ENCODE measurements at places on chromosomes 5 and 9.

- H3K27me3 ChIP-seq, result peaks cover 15% of the 10 kb centered on the region
- no peak overlapping the region for H3K27ac ChIP-seq
- H3K36me3 ChIP-seq, result no peaks in the 10 kb centered on the region
- H3K4me3 ChIP-seq, result no peak overlapping the region
- no peak for DNase-seq
These were observed 43.8 kb downstream of the TRIP13 start for GRCh38 chr5:936149-937144.

DNA sequence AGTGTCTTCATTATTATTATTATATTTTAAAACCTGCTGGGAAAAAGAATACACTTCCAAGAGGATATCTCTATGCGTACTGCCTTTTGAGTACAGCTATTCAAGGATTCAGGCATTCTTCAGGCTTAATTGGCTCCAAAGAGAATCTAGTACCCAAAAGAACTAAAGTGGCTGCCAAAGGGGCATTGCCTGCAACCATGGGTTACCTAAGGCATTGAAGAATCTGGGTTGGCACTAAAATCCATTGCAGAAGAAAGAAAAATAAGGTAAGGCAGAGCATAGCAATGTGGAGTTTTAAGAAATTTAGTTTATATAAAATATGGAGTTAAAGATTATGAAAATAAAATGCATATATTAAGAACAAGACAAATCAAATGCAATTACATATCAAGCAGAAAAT lies 223.5 kb downstream of the TMEM161B start:
- no peak overlapping the region for H3K4me3 ChIP-seq
- DNase-seq, result no peak
- no peaks in the 10 kb centered on the region for H3K4me1 ChIP-seq
- no peaks in the 10 kb centered on the region for H3K36me3 ChIP-seq
- peaks cover 3% of the 10 kb centered on the region for H3K27me3 ChIP-seq

DNA sequence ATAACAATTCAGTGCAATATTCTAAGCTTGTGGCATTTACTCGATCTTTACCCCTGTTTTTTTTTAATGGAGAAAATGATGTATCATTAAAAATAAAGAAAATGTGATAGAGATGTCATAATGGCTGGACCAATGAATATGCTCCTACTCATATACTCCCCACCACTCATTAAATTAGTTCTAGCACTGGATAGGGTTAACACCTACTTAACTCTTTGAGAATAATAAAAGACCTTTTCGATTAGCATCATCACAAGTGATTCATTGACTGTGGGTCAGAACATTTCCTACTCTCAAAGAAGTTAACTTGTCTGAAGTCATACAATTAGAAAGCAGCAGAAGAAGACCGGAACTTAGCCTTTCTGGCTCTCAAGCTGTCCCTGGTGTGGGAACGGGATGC lies 31.6 kb upstream of the RANBP6 start:
- no peak for DNase-seq
- no peak overlapping the region for H3K27ac ChIP-seq
- no peak overlapping the region for H3K4me3 ChIP-seq
- no peaks in the 10 kb centered on the region for H3K36me3 ChIP-seq
- peaks cover 7% of the 10 kb centered on the region for H3K4me1 ChIP-seq

GRCh38 chr5:83955916-83956315 lies 235.3 kb upstream of the HAPLN1 start:
- H3K27ac ChIP-seq, result no peak overlapping the region
- no peak overlapping the region for H3K4me3 ChIP-seq
- no peaks in the 10 kb centered on the region for H3K36me3 ChIP-seq

GRCh38 chr5:168295574-168296201 lies 4.2 kb downstream of the WWC1 start:
- no peak for DNase-seq
- no peaks in the 10 kb centered on the region for H3K4me1 ChIP-seq
- H3K36me3 ChIP-seq, result no peaks in the 10 kb centered on the region
- no peak overlapping the region for H3K27ac ChIP-seq
- no peak overlapping the region for H3K4me3 ChIP-seq

DNA sequence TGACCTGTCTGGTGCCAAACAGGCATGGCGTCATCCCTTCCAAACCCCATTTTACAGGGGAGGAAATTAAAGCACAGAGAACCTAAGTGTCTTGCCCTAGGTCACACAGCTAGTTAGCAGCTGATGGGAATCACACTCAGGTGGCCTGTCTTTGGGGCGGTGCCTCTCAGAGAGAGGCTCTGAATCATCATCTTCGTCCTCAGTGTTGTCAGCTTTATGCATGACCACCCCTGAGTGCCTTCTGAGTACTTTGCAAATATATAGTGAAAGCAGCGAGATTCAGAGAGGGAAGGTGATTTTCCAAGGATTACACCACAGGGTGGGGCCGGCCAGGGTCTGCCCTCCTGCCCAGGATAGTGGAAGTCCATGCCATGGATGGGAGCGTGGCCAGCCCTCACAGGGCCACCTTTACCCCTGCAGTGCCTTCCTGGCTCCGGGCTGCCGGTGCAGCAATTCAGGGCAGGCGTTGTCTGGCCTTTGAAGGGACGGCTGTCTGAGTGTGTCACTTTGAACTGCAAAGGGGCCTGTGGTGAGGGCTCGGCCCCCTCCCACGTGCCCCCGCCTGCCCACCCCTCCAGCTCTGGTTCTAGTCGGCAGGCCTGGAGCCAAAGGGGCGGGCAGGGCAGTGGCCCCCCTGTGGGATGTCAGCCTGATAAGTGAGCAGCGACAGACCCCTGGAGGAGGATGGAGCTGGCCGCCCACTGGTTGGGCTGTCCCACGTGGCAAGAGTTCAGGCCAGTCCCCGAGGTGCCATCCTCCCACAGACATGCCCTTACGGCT lies 16.9 kb downstream of the LMX1B start:
- peaks cover 10% of the 10 kb centered on the region for H3K4me1 ChIP-seq
- no peak overlapping the region for H3K27ac ChIP-seq
- no peak for DNase-seq

GRCh38 chr5:158450751-158451171 lies 591.8 kb upstream of the CLINT1 start:
- peaks cover 10% of the 10 kb centered on the region for H3K27me3 ChIP-seq
- no peaks in the 10 kb centered on the region for H3K36me3 ChIP-seq
- H3K27ac ChIP-seq, result no peak overlapping the region
- H3K4me1 ChIP-seq, result no peaks in the 10 kb centered on the region
- no peak overlapping the region for H3K4me3 ChIP-seq

- no peaks in the 10 kb centered on the region for H3K36me3 ChIP-seq
- H3K27me3 ChIP-seq, result no peaks in the 10 kb centered on the region
- DNase-seq, result no peak
- no peaks in the 10 kb centered on the region for H3K4me1 ChIP-seq
- no peak overlapping the region for H3K27ac ChIP-seq
These were observed 85.3 kb downstream of the XRCC4 start for GRCh38 chr5:83162601-83163000.

- H3K4me3 ChIP-seq, result no peak overlapping the region
- no peak for DNase-seq
- no peaks in the 10 kb centered on the region for H3K4me1 ChIP-seq
- H3K27me3 ChIP-seq, result no peaks in the 10 kb centered on the region
- H3K36me3 ChIP-seq, result peaks cover 3% of the 10 kb centered on the region
These were observed 216.2 kb upstream of the IER5L start for GRCh38 chr9:129394061-129394885.

DNA sequence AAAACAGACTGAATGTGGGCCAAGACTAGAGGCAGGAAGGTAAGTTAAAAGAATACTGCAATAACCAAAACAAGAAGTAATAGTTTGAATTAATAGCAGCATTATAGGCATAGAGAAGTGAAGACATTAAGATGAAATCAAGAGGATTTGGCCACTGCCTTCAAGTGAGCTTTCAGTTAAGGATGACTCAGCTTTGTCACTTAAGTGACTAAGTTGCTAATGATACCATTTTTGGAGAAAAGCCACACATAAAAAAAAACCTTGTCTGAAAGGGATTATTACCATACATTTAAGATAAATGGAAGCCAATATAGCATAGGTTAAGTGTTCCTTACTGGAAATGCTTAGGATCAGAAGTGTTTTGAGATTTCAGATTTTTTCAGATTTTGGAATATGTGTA lies 57.0 kb downstream of the ECPAS start:
- peaks cover 77% of the 10 kb centered on the region for H3K36me3 ChIP-seq
- DNase-seq, result no peak
- no peaks in the 10 kb centered on the region for H3K27me3 ChIP-seq
- peaks cover 12% of the 10 kb centered on the region for H3K4me1 ChIP-seq
- no peak overlapping the region for H3K4me3 ChIP-seq

- no peak for DNase-seq
- peaks cover 19% of the 10 kb centered on the region for H3K27me3 ChIP-seq
- no peak overlapping the region for H3K27ac ChIP-seq
- no peaks in the 10 kb centered on the region for H3K4me1 ChIP-seq
- H3K36me3 ChIP-seq, result no peaks in the 10 kb centered on the region
These were observed 92.3 kb upstream of the FANCC start for GRCh38 chr9:95409650-95410426.

GRCh38 chr9:131585375-131585774 lies 40.1 kb downstream of the PRRT1B start:
- peak overlapping the region; percentile 75 for H3K4me3 ChIP-seq
- H3K27ac ChIP-seq, result peak overlapping the region; percentile 92
- H3K36me3 ChIP-seq, result peaks cover 68% of the 10 kb centered on the region
- peak; percentile 45 for DNase-seq

GRCh38 chr5:144335561-144335960 lies 164.9 kb downstream of the KCTD16 start:
- H3K27me3 ChIP-seq, result peaks cover 9% of the 10 kb centered on the region
- H3K4me1 ChIP-seq, result no peaks in the 10 kb centered on the region
- H3K36me3 ChIP-seq, result no peaks in the 10 kb centered on the region
- H3K4me3 ChIP-seq, result no peak overlapping the region
- DNase-seq, result no peak
- no peak overlapping the region for H3K27ac ChIP-seq

GRCh38 chr9:119095072-119095471 lies 274.2 kb downstream of the BRINP1 start:
- H3K4me3 ChIP-seq, result no peak overlapping the region
- H3K27me3 ChIP-seq, result no peaks in the 10 kb centered on the region
- no peaks in the 10 kb centered on the region for H3K4me1 ChIP-seq
- no peaks in the 10 kb centered on the region for H3K36me3 ChIP-seq
- no peak for DNase-seq
- no peak overlapping the region for H3K27ac ChIP-seq

DNA sequence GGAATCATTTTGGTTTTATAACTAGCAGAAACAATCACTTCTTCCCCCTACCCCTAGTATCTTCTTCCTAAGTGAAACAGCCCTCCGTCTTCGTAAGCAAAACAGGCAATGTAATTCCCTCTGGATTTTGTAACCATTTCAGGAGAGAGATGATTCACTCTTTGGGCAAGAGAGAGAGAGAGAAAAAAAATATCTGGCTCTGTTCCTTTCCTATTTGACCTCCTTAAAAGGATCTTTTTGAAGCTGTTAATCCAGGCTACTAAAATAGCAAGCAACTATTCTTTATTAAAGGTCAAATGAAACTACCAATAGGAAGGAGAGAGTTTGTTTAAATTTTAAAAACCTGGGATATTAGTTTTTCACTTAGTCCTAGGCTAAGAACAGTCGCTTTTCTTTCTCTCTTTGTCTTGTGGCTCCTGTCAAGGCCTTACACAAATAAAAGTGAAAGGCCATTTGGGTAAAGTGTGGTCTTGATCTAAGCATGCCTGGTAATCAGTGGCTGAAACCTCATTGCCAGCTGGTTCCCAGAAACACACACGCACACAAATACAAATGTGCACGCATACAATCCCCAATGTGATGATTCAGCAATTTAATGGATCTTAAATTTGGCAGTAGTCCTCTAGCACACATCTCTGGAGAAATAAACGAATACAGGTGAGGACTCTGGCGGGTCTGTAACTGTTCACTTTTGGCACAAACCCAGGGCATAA lies 70.2 kb downstream of the PRUNE2 start:
- no peak overlapping the region for H3K27ac ChIP-seq
- no peaks in the 10 kb centered on the region for H3K27me3 ChIP-seq
- H3K36me3 ChIP-seq, result no peaks in the 10 kb centered on the region
- no peak for DNase-seq
- H3K4me3 ChIP-seq, result no peak overlapping the region

GRCh38 chr5:122300374-122300773 lies 11.7 kb upstream of the SNCAIP start:
- DNase-seq, result no peak
- H3K4me1 ChIP-seq, result no peaks in the 10 kb centered on the region
- H3K27me3 ChIP-seq, result no peaks in the 10 kb centered on the region
- H3K4me3 ChIP-seq, result no peak overlapping the region
- no peaks in the 10 kb centered on the region for H3K36me3 ChIP-seq

- H3K27me3 ChIP-seq, result no peaks in the 10 kb centered on the region
- no peak overlapping the region for H3K4me3 ChIP-seq
- DNase-seq, result no peak
- no peak overlapping the region for H3K27ac ChIP-seq
- no peaks in the 10 kb centered on the region for H3K4me1 ChIP-seq
These were observed 368.4 kb upstream of the GRAMD2B start for GRCh38 chr5:126054577-126055347.

DNA sequence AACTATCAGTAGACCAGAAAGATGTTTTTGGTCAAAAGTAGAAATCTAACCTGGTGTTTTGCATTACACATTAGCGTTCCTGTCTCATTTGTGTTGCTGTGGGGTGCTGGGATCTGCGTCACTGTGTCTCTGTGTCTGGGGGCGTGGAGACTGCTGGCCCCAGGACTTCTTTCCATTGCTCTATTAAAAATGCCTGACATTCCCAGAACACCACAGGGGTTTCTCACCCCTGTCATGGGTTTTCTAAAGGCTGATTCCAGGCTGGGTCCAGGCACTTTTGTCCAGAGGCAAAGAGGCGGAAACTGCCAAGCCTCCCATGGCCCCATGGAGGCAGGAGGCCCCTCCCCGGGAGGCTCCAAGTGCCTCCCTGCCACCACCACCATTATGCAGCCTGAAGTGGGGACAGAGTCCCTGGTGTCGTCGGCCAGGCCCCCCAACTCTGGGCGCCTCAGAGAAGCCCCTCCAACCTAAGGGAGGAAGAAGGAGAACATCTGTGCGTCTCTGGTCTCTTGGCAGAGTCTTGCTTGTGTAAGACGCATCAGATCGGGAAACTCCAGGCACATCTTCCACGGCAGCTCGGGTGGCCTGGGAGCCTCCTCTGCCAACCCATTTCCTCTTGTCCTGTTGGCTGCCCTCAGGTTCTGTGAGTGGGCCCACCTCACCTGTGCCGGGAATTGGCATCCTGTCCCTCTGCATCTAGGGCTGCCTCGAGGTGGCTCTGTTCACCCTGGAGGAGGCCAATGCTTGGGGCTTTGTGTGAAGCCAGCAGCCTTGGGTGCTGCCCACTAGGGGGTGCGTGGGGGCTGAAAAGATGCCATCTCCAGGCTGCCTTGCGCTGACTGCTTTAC lies 13.8 kb upstream of the PLEKHG4B start:
- no peak overlapping the region for H3K27ac ChIP-seq
- H3K4me1 ChIP-seq, result peaks cover 4% of the 10 kb centered on the region
- no peaks in the 10 kb centered on the region for H3K36me3 ChIP-seq
- no peak for DNase-seq
- H3K27me3 ChIP-seq, result peaks cover 60% of the 10 kb centered on the region

- H3K27me3 ChIP-seq, result no peaks in the 10 kb centered on the region
- no peak overlapping the region for H3K4me3 ChIP-seq
- no peak overlapping the region for H3K27ac ChIP-seq
- H3K4me1 ChIP-seq, result no peaks in the 10 kb centered on the region
- no peak for DNase-seq
- no peaks in the 10 kb centered on the region for H3K36me3 ChIP-seq
These were observed 87.6 kb downstream of the ADAMTS6 start for GRCh38 chr5:65394087-65394486.
